ENCODE measurements at places on chromosomes 1 and 21. TPM values are rescaled to one million over a fixed set of nuclear protein-coding genes. Genes with fewer than 3 reads are reported as not detected.

The BRINP3 gene
- total RNA-seq: not detected

The PTPN22 gene
- total RNA-seq: 17.5 TPM

The DISP3 gene
- not detected for total RNA-seq

The DMBX1 gene
- total RNA-seq: not detected

The DIO1 gene
- total RNA-seq: not detected

The STUM gene
- 1.1 TPM for total RNA-seq

The SYCP1 gene
- total RNA-seq: 0.44 TPM

The SOAT1 gene
- 83.3 TPM for total RNA-seq

The SYDE2 gene
- total RNA-seq: 15.6 TPM

The CHRM3 gene
- 1.8 TPM for total RNA-seq

The SPRR1A gene
- not detected for total RNA-seq

The OR2L8 gene
- total RNA-seq: not detected

The TNFAIP8L2 gene
- 30.9 TPM for total RNA-seq

The YIPF1 gene
- total RNA-seq: 17.0 TPM

The ANGPTL3 gene
- total RNA-seq: not detected

The S100A7 gene
- not detected for total RNA-seq

The NPHS2 gene
- total RNA-seq: not detected

The PRKAA2 gene
- total RNA-seq: 3.0 TPM

The FNDC5 gene
- total RNA-seq: not detected

The SLAMF9 gene
- total RNA-seq: not detected

The GRIK1 gene
- not detected for total RNA-seq
